Peyer's patch (tissue), 4 donors: ENCODE measurements at places on chromosomes 1 and 21.

GRCh38 chr1:107952989-107953388, 12.0 kb downstream of the VAV3 start:
- DNase-seq, result no peak

DNA sequence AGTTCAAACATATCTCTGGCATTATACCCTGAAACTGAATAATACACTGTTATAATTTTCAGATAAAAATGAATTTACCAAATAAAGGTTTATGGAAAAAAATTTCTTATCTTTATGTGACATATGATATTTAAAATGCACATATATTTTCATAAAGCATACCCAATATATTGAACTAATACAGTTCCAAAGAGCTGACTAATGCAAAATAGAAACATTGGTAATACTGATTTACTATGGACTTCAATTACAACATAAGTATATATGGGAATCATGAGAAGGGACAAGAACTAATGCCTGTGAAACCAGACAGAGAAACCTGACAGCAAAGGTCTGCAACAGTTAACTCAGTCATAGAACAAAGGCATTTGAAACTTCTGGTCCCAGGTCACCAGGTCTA, 153.5 kb downstream of the DENND1B start:
- no peak for DNase-seq

DNA sequence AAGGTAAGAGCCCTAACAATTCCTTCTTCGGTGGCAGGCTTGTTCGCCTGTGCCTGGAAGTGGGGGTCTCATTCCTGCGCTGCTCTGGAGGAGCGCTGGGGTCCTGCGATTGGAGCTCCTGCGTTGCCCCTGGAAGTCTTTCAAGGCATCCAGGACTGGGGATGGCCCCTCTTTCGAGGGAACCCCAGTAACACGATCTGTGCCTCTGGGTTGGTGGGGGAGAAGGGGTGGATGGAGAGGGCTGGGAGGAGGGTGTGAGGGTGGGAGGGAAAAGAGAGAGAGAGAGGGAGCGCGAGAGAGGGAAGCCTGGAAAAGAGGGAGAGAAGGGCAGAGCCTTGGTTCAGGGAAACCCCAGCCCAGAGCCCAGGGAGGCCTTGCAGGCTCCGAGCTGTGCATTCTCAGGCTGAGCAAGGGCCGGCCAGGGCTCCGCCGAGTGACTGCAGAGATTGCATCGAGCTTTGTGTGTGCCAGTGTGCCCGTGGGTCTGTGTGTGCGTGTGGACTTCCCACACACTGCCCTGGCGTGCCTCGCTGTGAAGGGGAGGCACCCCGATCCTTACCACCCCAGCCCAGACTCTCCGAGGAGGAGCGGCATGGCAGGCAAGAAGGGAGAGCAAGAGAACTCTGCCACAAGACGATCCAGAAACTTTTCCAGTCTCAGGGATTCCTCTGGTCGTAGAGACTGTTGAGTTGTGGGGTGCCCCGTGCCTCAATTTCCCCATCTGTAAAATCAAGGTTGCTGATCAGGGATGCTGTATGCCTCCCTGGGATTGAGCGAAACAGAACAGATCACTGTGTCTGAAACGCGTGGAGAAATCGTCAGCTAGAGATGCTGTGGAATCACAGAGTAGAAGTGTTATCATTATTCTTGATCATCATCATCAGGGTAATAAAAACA, 619 bp downstream of the BCL9 start:
- DNase-seq, result peak; percentile 52

- DNase-seq, result peak; percentile 69
These were observed 269.8 kb downstream of the S1PR1 start for GRCh38 chr1:101506541-101507164.

DNA sequence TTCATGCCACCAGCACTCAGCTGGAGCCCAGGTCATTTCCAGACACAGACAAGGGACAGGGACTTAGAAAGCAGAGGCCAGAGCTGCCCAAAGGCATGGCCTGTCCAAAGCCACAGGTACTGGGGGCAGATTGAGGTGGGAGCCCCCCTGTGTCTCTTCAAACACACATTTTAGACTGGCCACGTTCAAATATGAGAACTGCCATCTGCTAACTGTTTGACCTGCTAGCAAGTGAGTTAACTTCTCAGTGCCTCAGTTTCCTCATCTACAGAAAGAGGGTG, 862 bp upstream of the LEFTY2 start:
- DNase-seq, result no peak

DNA sequence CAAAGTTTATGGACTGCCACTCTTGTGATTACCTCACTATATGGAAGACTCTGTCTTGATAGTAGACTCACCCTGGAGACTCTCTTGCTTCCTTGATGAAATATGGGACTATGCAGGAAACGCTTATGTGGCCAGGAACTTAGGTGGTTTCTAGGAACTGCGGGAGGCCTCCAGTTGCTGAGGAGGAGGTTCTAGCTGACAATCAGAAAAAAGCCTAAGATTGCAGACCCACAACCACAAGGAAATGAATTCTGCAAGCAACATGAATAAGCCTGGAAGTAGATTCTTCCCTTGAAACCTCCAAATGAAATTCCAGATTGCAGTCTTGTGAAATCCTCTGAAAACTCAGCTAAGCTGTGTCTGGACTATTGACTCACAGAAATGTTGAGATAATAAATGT, 88.9 kb upstream of the COL11A1 start:
- DNase-seq, result no peak

DNA sequence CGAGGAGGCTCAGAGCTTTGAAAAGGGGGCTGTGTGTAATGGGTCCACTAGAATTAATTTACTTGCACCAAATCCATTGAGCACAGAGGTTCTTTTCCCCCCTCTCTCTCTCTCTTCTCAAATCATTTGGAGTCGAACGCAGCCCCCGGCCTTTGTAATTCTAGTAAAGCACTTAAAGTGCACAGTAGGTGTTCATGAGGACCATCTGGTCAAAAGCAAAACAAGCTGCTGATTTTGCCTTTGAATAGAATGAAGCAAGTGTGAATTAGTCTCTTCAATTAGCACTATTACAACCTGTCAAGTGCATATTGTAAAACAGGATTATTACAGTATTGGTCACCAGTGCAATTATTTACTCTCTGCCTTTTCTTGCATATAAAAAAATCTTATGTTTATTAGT, 259.9 kb downstream of the FAF1 start:
- no peak for DNase-seq

GRCh38 chr1:169236143-169236542, 129.7 kb downstream of the ATP1B1 start:
- DNase-seq, result no peak

DNA sequence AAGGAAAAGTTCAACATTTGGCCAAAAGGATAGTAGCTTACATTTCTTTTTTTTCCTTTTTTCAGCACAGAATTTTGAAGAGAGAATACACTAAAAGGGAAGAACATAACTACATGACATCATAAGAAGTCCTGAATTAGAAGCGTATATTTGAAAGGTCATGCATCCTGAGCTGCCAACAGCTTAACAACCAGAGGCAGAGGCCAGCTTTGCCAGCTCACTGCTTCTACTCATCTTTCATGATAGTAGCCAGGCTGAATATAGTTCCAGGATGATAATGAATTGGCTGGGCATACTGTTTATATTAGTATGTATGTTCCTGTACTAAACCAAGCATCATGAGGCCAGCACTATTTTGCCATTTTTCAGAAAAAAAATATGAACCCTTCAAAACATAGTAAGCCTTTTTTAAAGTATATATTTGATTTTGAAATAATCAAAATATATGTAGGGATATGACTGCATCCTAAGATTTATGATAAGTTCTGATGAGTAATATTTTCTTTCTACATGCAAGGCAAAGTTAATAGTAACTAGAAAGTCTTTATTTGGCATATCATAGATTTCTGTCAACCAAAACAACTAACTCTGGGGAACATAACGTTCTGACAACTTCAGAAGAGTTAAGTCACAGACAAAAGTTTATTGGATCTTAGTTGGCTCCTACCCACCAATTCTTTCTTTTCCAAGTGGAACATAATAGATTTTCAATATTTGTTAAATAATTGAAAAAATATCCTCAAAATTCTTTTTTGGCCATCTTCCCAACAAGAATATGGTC, 123.2 kb downstream of the DPYD start:
- no peak for DNase-seq

GRCh38 chr1:234603221-234604204, 6.5 kb downstream of the IRF2BP2 start:
- DNase-seq, result no peak

DNA sequence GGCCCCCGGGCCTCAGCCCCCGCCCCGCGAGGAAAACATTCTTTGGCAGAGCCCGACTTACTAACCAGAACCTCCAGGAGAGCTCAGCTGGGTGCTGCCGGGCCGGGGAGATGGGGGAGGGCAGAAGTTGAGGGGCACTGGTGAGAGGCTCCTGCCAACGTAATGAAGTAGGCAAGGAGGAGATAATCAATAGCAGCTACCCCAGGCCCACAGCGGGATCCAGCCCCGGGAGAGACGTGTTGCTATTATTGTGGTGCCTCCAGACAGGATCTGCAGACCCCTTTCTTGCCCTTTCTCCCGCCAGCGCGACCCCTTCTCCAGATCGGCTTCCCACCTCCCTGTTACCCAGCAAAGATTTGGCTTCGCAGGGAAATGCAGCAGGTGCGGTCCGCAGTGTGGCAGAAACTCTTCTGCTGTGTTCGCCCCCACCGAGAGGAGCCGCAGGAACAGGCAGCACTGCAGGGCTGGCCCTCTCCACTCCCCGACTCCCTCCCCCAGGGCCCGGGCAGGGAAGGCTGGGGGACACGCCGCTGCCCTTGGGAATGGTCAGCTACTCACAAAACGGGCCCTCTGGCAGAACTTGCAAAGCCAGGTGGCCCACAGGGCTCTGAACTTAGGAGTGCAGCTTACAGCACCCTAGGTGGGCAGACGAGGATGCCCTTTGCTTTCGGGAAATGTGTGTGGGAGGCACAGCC, 1.5 kb upstream of the KCNA2 start:
- no peak for DNase-seq

DNA sequence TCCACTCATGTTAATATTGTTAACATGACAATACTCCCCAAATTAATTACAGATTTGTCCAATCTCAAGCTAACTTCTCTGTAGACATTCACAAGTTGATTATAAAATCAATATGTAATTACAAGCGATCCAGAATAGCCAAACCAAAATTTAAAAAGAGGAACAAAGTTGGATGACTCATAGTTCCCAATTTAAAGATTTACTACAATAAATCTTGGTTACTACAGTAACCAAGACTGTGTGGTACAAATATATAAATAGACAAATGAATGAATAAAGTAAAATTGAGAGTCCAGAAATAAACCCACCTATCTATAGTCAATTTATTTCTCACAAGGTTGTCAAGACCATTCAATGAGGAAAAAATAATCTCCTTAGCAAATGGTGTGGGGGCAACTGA, 7.1 kb upstream of the KRTAP10-4 start:
- no peak for DNase-seq

DNA sequence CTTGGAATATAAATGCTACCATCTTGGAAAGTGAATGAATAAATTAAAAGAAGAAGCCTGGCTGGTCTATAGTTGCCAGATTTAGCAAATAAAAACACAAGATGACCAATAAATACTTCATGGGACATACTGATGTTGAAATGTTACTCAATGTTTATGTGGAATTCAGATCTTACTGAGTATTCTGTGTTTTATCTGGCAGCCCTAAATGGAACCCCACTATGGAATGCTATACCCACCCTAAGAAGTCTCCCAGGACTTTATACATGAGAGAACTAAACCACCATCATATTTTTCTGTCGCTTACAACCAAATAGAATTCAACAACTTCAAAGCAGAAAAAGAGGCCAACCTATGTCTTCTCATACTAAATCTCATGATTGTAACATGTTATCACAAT, 177.6 kb upstream of the HMCN1 start:
- no peak for DNase-seq

DNA sequence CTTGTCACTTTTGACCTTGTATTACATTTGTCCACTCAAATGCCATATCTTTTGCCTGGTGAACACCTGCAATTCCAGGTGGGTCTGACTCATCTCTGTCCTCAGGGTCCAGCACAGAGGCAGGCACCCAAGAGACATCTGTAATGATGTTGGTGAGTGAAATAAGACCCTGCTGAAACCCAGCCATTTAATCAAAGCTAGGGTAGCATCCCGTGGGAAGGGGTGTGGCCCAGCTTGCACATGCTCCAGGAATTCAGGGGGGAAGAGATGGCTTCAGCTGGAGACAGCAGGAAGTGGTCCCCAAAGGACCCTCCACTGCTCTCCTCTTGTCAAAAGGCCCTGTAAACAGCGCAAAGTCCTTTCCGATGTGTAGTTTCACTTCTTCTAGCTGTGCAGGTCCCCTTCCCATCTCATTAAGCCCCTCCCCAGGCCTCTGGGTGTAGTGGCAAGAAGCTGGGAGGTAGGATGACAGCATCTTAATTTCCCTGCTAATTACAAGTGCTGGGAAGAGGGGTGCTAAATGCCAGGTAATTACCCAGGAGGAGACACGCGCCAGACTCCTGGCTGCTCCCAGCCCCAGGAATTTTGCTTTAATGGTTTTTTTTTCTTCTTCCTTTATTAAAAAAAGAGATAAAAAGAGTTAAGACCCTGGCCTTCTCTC, 54.4 kb upstream of the TRABD2B start:
- DNase-seq, result no peak

DNA sequence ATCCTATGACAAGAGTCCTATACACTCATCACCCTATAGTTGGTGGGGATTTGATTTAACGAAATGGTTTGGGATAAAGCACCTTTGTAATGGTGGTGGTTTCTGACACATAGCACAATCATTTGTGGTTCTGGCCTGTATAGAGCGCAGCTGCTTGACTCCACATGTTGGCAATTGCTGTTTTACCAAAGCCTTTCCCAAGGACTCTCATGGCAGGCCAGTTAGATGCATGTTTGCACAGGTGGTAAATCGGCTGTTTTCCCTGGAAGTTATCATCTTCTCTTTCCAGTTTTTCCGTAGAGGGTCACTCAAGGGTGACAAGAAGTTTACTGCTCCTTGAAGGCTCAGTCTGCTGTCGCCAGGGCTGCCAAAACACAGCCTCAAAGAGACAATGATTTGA, 17.1 kb upstream of the XPR1 start:
- DNase-seq, result no peak

DNA sequence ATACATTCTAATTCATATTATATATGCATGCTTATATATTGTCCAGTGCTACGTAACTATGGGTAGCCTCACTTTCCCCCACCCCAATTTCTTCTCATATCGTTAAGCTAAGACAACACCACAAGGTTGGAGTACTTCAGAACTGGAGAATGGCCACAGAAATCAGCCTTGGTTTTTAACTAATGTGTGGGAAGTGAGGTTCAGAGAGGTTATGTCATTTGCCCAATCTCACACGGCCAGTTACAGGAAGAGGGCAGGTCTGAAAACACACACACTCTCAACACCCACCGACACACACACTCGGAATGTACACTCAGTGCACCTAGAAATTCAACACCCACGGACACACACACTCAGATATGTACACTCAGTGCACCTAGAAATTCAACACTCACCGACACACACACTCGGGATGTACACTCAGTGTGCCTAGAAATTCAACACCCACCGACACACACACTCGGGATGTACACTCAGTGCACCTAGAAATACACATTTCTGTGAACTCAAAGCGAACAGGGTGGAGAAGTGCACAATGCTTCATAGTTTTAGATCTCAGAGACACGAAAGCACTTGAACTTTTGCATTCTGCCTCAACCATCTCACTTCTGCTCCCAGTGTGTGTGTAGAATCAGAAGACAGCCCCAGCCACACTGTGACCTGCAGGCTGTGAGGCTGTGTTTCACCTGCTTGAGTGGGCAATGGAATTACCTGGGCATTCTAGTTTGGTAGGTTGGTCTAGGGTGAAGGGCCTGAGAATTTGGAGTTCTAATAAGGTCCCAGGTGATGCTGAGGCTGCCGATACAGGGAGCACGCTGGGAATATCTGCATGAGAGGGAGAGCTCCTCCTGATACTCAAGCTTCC, 170.4 kb downstream of the CLIC6 start:
- DNase-seq, result no peak

- no peak for DNase-seq
These were observed 368.0 kb downstream of the SETD4 start for GRCh38 chr21:35692311-35692710.

- no peak for DNase-seq
These were observed 124.8 kb upstream of the GRIK3 start for GRCh38 chr1:37159102-37159501.
